ENCODE measurements at places on chromosomes 1 and 21. TPM values are rescaled to one million over a fixed set of nuclear protein-coding genes. Genes with fewer than 3 reads are reported as not detected.

Gene GREM2
- total RNA-seq = not detected

Gene SPRR1B
- total RNA-seq = not detected

Gene LRP8
- 0.75 TPM for total RNA-seq

Gene CRYAA
- not detected for total RNA-seq

Gene UBXN10
- 0.68 TPM for total RNA-seq

Gene ESRRG
- 45.2 TPM for total RNA-seq

Gene CAMK1G
- not detected for total RNA-seq

Gene CRYBG2
- total RNA-seq = not detected

Gene FMN2
- not detected for total RNA-seq

Gene XKR8
- total RNA-seq = 5.8 TPM

Gene ANKRD35
- 0.59 TPM for total RNA-seq

Gene CD1E
- total RNA-seq = 0.25 TPM

Gene RGS18
- 0.69 TPM for total RNA-seq

Gene DENND2C
- 4.1 TPM for total RNA-seq

Gene KRTAP11-1
- not detected for total RNA-seq

Gene NBPF20
- 1.3 TPM for total RNA-seq

Gene OR2L2
- 0.07 TPM for total RNA-seq

Gene SLFNL1
- not detected for total RNA-seq

Gene TP73
- total RNA-seq = not detected

Gene GNG12
- total RNA-seq = 27.2 TPM

Gene NFIA
- 88.1 TPM for total RNA-seq

Gene OBSCN
- 460 TPM for total RNA-seq
